ENCODE measurements at places on chromosomes 16 and 17. TPM values are rescaled to one million over a fixed set of nuclear protein-coding genes. Genes with fewer than 3 reads are reported as not detected.
A peak's percentile ranks its signal among the peaks of the same experiment; 100 is the strongest.

AATK gene
- total RNA-seq: 14.2 TPM

KIAA0513 gene
- 17.7 TPM for total RNA-seq

EME1 gene
- total RNA-seq: 2.0 TPM

GRCh38 chr16:89201439-89202377 is 1.4 kb upstream of the SLC22A31 start:
- H3K27me3 ChIP-seq: no peaks in the 10 kb centered on the region
- no peaks in the 10 kb centered on the region for H3K4me1 ChIP-seq
- peak; percentile 90 for DNase-seq

GRCh38 chr16:88530051-88530857 is 39.9 kb upstream of the ZC3H18 start:
- H3K27me3 ChIP-seq: no peaks in the 10 kb centered on the region
- H3K36me3 ChIP-seq: no peaks in the 10 kb centered on the region
- no peak overlapping the region for H3K27ac ChIP-seq
- H3K4me1 ChIP-seq: no peaks in the 10 kb centered on the region
- H3K4me3 ChIP-seq: no peak overlapping the region

C16orf95 gene
- 2.2 TPM for total RNA-seq

DNA sequence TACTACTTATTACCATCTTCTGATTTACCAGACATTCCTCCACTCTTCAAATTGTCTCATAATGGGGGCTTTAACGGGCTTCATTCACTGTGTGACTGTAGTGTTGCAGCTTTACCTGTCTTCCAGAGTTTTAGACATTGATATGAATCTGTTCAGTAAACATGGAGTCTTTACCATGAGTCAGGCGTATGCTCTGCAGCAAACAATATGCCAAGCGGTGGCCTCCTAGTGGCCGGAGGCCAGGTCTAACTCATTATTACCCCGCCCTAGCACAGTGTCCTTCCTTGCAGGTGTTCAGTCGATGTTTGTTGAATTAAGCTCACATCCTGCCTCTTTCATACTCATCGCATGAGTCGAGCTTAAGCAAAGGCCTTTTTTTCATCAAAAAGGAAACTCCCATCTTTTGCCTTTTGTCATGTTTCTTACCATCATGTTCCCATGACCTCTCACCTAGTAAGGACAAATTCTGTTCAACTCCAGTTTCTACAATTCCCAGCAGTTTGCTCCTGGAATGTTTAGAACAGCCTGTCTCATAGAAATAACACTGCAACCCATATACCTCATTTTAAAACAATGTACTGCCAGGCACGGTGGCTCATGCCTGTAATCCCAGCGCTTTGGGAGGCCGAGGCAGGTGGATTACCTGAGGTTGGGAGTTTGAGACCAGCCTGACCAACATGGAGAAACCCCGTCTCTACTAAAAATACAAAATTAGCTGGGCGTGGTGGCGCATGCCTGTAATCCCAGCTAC is 39.4 kb downstream of the TUBD1 start:
- H3K27me3 ChIP-seq: no peaks in the 10 kb centered on the region
- no peaks in the 10 kb centered on the region for H3K36me3 ChIP-seq
- peak; percentile 72 for DNase-seq

DNA sequence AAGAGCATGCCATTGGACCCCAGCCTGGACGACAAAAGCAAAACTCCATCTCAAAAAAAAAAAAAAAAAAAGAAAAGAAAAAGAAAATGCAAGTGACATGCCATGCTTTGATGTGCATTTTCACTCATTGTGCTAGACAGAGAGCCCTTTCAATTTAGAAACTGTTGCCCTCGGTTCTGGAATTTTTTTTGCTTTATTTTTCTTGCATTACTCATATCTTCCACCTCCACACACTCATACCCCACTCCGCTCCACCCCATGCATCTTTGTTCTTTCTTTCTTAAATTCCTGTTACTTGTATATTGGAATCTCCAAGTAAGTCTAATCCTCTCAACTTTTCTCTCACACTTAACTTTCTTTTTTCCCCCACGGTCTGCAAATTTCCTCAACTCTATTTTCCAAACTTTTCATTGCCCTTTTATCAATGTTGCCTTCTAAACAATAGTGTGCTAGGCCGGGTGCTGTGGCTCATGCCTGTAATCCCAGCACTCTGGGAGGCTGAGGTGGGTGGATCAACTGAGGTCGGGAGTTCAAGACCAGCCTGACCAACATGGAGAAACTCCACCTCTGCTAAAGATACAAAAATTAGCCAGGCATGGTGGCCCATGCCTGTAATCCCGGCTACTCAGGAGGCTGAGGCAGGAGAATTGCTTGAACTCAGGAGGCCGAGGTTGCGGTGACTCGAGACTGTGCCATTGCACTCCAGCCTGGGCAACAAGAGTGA is 16.8 kb upstream of the SUZ12 start:
- H3K27me3 ChIP-seq: no peaks in the 10 kb centered on the region
- no peak for DNase-seq
- H3K4me3 ChIP-seq: no peak overlapping the region
- no peaks in the 10 kb centered on the region for H3K4me1 ChIP-seq
- no peaks in the 10 kb centered on the region for H3K36me3 ChIP-seq

GRCh38 chr16:60438894-60439293 is 1597.3 kb downstream of the CDH8 start:
- H3K36me3 ChIP-seq: no peaks in the 10 kb centered on the region
- no peaks in the 10 kb centered on the region for H3K27me3 ChIP-seq
- H3K4me3 ChIP-seq: no peak overlapping the region
- no peaks in the 10 kb centered on the region for H3K4me1 ChIP-seq

DNA sequence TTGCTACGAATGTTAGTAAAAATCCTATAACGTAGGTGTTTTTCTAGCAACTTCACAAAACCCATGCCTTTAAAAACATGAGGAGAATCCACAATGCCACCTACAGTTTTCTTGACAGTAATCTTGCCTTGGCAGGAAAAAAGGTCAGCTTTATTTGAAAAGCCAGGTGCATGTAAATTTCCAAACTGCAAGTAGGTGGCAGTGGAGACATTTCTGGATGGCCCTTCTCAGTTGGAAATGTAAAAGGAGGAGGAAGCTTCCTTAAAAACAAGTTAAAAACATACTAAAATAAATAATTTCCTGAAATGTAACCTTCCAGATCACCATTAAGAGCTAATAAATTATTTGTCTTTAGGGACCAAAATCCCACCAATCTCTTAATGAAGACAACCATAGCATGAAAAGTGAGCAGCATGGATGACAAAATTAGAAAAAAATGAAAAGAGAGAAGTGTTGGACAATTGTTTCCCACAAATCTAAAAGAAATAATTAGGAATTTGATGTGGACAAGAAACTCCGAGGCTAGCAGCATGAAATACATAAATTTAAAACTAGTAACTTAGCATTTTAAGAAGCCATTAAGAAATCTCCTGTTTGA is 152.2 kb downstream of the SNX11 start:
- no peaks in the 10 kb centered on the region for H3K27me3 ChIP-seq
- no peaks in the 10 kb centered on the region for H3K36me3 ChIP-seq
- no peak overlapping the region for H3K27ac ChIP-seq
- H3K4me1 ChIP-seq: no peaks in the 10 kb centered on the region
- H3K4me3 ChIP-seq: no peak overlapping the region
- no peak for DNase-seq

TAT gene
- not detected for total RNA-seq

KRTAP2-3 gene
- not detected for total RNA-seq

- no peaks in the 10 kb centered on the region for H3K4me1 ChIP-seq
- no peaks in the 10 kb centered on the region for H3K36me3 ChIP-seq
- no peak overlapping the region for H3K4me3 ChIP-seq
- no peaks in the 10 kb centered on the region for H3K27me3 ChIP-seq
Observed at GRCh38 chr17:68196394-68197090, 51.3 kb upstream of the AMZ2 start.

DNA sequence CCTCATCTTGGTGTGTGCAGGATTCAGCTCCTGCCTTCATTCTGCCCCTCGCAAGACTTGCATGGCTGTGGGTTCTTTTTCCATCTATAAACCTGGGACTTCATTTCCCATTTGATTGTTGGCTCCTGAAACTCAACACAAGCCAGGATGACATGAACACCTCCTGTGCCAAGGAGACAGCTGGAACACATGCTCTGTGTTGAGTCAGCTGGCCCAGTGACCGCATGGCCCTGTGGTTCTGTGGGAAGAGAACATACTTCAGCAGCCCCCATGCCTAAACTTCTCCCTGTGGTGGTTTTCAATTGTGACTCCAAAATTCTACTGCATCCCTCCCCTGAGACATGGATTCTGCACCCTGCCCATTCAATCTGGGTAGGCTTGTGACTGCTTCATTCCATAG is 57.9 kb upstream of the FOXF1 start:
- no peaks in the 10 kb centered on the region for H3K36me3 ChIP-seq
- no peaks in the 10 kb centered on the region for H3K27me3 ChIP-seq
- no peak overlapping the region for H3K4me3 ChIP-seq
- no peaks in the 10 kb centered on the region for H3K4me1 ChIP-seq

DNA sequence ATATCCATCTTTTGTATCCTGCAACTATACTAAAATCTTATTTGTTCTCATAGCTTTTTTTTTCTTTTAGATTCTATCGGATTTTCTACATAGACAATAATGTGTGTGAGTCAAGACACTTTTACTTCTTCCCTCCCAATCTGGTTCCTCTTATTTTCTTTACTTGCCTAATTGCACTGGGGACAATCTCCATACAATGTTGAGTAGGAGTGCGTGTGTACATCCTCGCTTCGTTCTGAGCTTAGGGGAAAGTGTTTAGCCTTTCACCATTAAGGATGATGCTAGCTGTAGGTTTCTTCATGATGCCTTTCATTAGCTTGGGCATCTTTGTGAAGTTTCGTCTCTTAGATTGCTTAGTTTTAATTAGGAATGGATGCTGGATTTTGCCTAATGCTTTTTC is 2.9 kb downstream of the SPATA32 start:
- H3K36me3 ChIP-seq: no peaks in the 10 kb centered on the region
- H3K4me3 ChIP-seq: no peak overlapping the region
- H3K4me1 ChIP-seq: no peaks in the 10 kb centered on the region
- H3K27ac ChIP-seq: no peak overlapping the region
- H3K27me3 ChIP-seq: no peaks in the 10 kb centered on the region
